Inflammatory macrophage treated with lipopolysaccharide for 1 hour (primary cell): ENCODE measurements at places on chromosomes 7 and 10.

GRCh38 chr10:61974601-61975390, 73.3 kb downstream of the ARID5B start:
- DNase-seq, result no peak

DNA sequence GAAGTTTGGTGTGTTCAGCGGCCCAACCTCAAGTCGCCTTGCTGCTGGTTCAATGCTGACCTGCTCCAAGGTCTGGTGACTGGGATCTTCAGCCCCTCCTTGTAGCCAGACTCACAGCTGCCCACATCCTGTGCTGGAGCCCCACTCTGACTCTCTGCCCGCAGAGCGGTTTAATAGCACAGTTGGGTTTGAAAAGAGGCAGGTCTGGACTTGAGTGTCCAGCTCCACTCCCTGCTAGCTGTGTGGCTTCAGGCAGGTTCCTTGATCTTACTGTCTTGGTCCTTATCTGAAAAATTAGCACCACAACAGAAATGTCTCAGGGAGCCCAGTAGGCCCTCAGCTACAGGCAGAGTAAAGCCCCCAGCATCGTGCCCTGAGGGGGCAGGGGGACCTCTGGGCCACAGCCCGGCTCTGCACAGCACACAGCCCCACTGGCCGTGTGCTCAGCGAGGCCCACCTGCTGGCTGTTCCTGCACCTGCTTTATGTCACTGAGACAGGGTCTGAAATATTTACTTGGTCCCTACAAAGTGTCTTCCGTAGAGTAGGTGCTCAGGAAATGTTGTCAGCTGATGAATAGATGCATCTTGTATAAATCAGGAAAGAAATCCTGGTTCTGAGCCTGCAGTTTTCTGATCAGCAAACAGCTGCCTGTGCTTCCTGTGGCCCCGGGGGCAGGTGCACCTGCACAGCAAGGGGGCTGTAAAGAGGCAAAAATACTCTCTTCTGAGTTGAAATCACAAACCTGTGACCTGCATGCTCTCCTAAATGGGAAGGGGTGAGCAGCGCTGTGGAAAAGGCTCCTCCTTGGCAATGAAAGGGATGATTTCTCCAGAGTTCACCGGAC, 155.5 kb downstream of the SVIL start:
- DNase-seq, result no peak

GRCh38 chr7:44750921-44751571, 2.4 kb downstream of the ZMIZ2 start:
- DNase-seq, result peak; percentile 85

GRCh38 chr7:107196834-107197610, 28.2 kb downstream of the HBP1 start:
- no peak for DNase-seq

DNA sequence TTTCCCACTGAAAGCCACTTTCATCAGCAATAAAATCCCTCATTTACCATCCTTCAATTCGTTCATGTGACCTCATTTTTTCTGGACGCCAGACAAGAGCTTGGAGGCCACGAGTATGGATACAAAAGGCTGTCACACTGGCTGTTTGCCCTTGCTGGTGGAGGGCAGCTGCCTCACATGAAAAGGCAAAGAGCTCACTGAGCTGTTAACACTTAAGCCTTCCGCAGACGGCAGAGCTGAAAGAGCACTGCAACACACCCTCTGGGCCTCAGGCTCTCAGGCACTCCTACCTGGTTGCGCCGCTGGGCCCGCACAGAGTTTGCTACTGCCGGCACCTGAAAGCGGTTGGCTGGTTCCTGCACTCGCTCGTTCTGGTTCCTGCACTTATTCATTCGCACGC, 193.5 kb downstream of the CFTR start:
- DNase-seq, result no peak

GRCh38 chr7:144384555-144385245, 18.8 kb downstream of the NOBOX start:
- no peak for DNase-seq

DNA sequence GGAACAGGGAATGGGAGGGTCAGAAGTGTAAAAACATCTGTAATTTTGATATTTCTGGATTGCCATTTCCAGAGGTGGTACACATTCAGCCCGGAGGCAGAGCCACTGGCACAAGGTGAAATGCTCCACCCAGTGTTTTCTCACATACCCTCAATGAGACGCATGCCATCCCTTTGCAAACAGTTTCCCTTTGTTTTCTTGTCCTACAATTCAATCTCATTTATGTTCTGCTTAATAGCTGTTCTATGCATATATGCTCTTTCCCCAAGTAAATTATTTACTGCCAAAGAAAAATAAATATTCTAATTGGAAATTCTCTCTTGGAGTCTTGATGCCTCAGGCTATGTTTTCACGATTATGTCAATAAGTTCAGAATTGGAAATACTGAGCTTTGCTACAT, 369.7 kb upstream of the AKR1E2 start:
- DNase-seq, result no peak

GRCh38 chr7:76425156-76425555, 406 bp downstream of the ZP3 start:
- DNase-seq, result no peak

GRCh38 chr7:50560865-50561351, 4.3 kb downstream of the DDC start:
- DNase-seq, result no peak

DNA sequence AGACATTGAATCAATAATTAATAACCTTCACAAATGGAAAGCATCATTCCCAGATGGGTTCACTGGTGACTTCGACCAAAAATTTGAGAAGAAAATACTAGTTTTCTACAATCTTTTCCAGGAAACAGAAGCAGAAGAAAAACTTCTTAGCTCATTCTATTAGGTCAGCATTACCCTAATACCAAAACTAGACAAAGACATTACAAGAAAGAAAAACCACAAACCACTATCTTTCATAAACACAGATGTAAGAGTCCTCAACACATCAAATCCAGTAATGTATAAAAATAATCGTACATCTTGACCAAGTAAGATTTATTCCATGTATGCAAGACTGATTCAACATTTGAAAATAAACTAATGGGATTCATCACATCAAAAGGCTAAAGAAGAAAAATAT, 64.0 kb upstream of the CDK1 start:
- no peak for DNase-seq

GRCh38 chr7:108189733-108190388, 59.7 kb upstream of the LAMB4 start:
- DNase-seq, result no peak

- no peak for DNase-seq
Observed at GRCh38 chr7:125085084-125085483, 155.5 kb upstream of the POT1 start.

DNA sequence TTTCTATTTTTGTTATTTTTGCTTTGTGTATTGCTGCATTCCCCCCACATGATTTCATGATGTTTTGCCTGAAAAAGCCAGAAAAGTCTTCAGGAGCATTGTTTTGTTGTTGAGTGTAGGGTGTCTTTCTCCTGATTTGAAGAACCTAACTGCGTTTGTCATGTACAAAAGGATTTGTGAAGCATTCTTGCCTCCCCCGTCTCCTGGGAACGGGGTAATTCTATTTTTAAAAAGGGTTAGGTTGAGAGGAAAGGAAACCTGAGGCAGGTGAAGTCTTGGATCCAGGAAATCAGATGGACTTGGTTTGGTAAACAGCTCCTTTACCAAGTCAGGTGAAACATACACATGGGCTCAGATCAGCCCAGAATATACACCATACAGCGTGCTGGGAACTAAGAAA, 26.0 kb upstream of the BTBD16 start:
- DNase-seq, result no peak

DNA sequence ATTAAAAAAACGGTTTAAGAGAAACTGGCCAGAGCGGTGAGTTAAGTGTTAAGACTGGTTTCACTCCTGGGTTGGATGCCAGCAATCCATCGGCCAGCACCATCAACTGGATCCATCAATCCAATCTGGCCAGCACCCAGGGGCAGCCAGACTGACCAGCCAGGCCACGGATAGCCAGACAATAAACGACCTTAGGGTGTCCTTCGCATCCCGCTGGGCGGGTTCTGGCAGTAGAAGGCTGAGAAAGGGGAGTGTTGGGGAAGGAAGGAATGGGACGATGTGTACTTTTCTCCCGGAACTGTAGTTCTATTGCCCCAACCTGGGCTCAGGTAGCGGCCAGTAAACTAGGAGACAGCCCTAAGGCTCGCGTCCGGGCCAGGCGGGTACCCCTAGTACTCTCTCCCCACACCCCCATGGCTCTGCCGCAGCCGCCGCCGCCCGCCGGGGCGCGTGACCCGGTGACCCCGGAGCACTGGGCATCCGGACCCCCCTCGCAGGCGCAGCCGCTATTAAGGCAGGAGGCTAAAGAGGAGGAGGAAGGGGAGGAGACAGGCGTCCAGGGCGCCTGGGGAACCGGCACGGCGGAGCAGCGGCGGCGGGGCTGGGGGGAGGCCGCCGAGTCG, at the start of gene CASD1:
TSS of gene CASD1 (plus strand) at position 546 of the 623 bp plus-strand sequence. CDS start 276 bp downstream, outside the sequence.
- DNase-seq, result no peak

DNA sequence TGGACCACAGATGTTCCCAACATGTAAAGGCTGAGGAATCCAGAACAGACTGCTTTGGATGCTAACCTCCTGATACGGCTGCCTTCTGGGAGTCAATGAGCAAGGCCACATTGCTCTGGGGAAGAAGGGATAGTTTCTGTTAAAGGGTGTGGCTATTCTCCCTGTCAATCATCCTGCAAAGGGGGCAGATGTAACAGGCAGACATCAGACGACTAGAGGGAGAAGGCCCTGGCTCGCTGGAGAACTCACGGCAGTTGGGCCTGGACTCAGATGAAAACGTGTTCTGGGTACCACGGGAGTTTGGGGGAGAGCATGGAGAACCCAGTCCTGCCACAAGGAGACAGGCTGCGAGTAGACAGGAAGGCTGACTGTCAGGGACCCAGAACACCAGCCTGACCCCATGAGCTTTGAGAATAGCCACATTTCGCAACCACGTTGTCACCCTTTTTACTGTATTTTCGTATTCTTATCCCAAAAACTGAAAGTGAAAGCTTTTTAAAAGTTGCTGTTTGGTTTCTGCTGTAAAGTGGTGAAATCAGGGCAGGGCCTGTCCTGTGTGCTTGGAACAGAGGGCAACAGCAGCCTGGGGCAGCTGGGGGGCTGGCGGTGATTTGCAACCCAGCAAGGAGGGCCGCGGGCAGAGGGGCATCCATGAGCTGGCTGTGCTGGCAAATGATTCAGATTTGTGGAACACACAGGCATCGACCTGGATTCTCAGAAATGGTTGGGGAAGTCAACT, 95.3 kb downstream of the MYOF start:
- peak; percentile 81 for DNase-seq

GRCh38 chr7:50854247-50854646, 71.6 kb upstream of the GRB10 start:
- DNase-seq, result no peak

DNA sequence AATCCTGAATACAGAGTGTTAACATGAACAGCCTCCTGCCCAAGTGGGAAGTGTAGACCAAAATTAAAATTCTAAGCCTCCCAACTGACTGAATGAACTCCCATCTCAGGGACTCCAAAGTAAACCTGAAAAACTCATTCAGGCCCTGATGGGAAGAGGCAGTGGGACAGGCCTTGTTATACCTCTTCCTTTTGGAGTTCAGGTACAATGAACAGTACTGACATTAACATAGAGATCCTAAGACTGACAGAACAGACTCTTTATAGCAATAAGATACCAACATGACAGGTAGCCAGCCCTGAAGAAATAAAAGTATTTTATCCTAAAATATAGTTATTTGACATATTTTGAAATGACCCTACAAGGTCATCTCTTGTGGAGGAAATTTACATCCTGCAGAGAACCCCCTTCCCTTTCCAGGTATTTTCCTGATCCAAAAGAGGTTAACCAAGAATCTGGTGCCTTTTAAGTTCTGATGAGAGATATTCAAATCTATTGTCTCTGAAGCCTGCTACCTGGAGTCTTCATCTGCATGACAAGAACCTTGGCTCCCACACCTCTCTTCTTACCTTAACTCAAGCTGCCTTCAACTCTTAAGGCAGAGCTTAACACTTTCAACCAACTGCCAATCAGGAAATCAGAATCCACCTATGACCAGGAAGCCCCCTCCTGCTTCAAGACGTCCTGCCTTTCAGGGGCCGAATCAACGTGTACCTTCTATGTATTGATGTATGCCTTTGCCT, 103.3 kb upstream of the PFKP start:
- DNase-seq, result no peak

DNA sequence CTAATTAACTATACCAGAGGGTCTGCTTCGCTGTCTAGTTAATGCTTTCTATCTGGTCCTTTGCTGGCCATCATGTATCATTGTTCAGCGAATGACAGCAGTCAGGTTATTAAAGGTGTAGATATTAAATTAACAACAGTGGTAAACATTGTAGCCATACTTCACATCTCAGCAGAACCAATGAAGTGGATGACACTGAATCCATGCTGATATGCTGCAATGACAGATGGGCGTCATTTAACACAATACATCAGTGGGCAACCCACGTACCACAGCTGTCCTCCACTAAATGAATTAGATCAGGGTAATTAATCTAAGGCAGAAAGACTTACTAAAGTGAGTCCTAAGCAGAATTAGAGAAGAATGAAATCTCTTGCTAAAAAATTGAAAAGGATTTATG, 767.2 kb downstream of the NXPH1 start:
- DNase-seq, result no peak

DNA sequence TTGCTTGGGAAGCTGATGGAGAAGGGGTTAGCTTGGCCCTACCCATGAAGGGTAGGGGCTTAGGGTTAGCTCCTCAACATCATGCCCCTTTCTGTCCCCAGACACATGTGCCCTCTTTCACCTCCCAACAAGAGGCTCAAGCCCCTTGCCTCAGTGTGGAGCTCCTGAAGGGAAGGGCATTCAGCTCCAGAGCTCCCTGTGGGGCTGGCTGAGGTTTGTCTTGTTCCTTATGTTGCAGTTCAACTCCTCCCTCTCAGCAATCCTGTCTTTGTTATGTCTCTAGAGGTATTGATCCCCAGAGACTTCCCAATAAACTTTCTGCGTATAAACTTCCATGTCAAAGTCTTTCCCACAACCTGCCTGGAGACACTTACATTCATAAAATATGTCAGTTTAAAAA, 252.2 kb upstream of the SP4 start:
- no peak for DNase-seq

GRCh38 chr10:117241541-117242462, 888 bp downstream of the SLC18A2 start:
- DNase-seq, result no peak

DNA sequence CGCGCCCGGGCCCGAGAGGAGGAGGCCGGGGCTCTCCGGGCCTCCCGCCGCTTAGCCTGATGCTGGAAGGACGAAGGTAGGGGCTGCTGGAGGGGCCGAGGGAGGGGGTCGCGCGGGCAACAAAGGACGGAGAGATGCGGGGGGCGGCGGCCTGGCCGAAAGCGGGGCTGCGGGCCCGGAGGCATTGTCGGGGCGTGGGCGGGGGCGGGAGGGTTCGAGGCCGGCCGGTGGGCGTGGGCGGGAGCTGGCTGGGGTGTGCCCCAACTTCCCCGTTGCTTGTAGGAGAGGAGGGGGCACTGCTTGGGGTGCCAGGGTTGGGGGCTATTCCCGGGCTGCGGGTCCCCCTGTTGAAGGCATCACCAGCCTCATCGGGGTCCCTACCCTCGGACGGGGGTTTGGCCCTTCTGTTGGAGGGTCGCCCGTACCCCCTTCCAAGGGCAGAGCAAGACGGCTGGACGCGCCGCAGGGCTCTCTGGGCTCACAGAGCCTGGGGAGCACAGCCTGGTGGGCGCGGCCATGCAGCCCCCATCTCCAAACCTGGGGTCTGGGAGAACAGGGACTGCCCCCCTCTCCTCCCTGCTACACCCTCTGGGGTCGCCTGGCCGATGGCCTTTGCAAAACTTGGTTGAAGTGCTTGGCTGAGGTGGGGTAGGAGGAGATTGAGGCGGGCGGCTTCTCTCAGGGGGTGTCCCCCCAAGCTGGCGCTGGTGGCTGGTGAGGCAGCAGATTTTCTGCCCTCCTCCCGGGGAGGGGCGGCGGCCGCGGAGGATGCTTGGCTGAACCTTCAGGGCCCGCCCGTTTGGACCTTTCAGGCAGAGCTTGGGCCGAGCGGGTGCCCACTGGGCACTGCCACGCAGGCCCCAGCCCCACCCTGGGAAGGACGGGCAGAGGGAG, 699 bp downstream of the CLIP2 start:
- peak; percentile 25 for DNase-seq
